ENCODE measurements at places on chromosomes 4 and X.

DNA sequence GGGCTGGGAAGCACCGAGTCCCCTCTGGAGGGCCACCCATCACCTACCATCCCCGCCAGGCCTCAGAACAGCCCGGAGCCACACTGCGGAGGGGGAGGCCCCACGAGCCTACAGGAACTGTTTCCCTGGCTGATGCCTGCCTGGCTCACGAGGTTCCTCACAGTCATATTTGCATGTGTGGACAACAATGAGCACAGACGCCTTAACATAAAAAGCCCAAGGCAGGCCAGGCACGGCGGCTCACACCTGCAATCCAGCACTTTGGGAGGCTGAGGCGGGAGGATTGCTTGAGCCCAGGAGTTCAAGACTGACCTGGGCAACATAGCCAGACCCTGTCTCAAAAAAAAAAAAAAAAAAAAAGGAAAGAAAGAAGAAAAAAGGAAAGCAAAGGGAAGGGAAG lies 125.9 kb downstream of the FAM53A start:
- no peak for DNase-seq

- DNase-seq = peak; percentile 49
These were observed 549 bp upstream of the XG start for GRCh38 chrX:2751291-2751690.

- DNase-seq = no peak
These were observed 689 bp upstream of the TMA16 start for GRCh38 chr4:163493643-163494359.

DNA sequence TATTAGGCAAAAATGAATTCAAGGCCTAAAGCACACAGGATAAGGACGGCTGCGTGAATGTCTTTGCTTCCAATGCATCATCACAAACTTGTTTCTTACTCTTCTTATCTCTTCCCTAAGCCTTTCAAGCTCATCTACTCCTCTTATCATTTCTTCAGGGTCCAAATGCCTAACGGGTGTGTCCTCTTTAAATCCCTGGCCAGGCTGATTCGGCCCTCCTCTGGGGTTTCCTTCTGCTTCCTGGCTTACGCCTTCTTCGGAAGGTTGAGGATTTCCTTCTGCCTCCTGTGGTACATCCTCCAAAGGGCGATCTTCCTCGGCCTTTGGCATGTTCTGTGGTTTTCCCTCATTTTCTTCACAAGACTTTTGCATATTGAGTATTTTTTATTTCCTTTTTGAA lies 1.3 kb downstream of the TCEAL8 start:
- DNase-seq = peak; percentile 14

GRCh38 chrX:34874763-34875162 lies 67.8 kb upstream of the FAM47B start:
- DNase-seq = no peak

DNA sequence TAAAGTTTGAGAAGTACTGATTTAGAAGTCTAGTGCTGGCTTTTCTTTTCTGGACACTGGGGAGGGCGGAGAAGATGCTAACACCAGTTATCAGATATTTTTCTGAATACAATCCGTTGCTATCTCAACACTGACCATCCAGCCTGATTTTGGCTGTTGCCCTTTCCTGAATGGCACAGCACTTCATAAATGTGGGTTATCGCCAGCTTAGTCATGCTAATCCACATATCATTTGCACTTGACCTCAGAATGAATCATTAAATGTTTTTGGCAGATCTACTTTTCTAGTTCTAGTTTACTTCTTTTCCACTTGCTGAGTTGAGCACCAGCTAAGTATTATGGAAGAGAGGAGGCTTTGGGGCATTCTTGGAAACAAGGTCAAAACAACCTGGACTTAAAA lies 60.8 kb upstream of the ESX1 start:
- peak; percentile 70 for DNase-seq

DNA sequence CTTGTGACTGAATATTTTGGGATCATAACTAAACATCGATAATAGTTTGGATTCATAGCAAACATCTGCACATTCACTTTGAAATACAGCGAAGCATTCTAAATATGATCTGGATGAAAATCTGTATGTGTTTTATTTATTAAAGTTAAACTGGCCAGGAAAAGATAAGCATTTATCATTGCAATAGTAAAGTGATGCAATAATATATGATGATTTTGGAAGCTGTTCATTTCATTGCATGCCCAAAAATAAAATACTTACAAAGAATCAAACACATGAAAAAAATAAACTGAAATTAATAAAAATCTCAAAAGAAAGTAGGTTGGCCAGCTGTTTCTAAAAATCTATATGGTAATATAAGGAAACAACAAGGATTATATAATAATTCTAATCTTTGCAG lies 1.9 kb downstream of the PRDM5 start:
- no peak for DNase-seq

DNA sequence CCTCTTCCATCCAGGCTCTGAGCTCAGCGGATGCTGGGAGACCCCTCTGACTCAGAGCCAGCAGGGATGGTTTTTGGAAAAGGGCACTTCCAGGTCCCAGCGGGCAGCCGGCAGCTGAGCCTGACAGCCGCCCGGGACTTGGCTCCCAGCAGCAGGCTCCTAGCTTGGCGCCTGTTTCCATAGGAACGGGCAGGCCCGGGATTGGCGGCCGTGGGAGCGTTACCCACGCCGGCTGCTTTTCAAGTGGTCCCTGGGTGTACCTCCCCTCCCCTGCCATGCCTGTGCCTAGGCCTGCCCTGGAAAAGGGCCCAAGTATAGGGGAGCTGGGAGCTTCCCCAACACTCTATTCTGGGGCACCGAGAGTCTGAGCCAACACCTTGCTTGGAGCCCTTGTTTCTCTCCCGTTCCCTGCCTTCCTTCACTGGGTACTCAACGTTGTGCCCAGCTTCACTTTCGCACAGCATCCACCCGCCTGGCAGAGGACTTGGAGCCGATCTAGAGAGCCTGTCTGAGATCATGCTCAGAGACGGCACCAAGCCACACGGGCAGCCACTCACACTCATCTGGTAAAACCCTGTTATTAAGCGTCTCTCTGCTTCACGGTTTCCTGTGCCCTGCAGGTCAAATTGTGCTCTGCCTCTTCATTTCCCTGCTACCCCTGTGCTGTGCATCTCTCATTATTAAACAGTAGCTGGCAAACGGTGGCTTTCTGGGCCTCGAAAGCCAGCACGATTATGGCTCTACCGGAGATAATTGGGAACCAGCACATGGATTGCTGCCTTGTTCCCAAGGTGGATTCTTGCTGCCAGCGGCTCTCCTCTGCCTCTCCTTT lies 521.5 kb downstream of the BCOR start:
- no peak for DNase-seq

- no peak for DNase-seq
These were observed 107.6 kb upstream of the C1QTNF7 start for GRCh38 chr4:15320121-15320678.

GRCh38 chrX:64265265-64265664 lies 34.9 kb upstream of the ASB12 start:
- no peak for DNase-seq

- DNase-seq = peak; percentile 35
These were observed 34.3 kb downstream of the ZNF330 start for GRCh38 chr4:141255016-141255415.

- no peak for DNase-seq
These were observed 37.2 kb upstream of the PPP2R2C start for GRCh38 chr4:6509587-6509986.

DNA sequence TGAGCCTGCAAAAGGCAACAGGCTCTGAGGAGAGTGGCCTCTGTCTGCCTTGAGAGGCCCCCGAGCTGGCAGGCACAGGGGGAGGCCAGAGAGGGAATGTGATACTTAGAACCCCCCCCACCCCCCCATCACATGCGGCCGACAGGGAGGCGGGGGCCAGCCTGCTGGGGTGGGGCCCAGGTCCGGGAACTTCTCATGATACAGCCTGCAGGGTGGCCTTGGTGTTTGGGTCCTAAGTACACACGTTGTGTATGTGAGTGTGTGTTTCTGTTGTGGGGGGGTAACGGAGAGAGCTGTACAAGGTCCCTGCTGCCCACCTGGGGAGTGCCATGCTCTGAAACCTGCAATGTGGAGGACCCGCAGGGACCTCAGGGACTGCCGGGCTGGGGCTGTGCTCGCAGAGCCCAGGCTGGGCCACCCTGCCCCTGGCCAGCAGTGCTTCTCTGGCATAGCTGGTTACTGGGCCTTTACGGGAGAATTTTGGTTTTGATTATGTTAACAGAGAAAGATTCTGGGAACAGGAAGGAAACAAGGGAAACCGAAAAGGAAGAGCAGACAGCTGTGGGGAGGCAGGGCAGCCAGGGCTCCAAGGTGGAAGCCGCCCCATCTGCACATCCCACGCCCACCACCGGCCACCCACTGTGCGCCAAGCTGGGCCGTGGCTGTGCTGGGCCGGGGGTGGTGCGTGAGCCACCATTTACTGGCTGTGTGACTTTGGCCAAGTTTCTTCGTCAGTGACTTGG lies 19.9 kb downstream of the SH3BP2 start:
- DNase-seq = peak; percentile 13

- no peak for DNase-seq
These were observed 45.0 kb upstream of the IL13RA1 start for GRCh38 chrX:118682258-118683014.

GRCh38 chrX:36528661-36529060 lies 479.5 kb upstream of the FAM47C start:
- no peak for DNase-seq

- DNase-seq = no peak
These were observed 47.8 kb upstream of the DUSP21 start for GRCh38 chrX:44795945-44796450.

GRCh38 chrX:19846995-19847790 lies 40.2 kb downstream of the SH3KBP1 start:
- peak; percentile 87 for DNase-seq

DNA sequence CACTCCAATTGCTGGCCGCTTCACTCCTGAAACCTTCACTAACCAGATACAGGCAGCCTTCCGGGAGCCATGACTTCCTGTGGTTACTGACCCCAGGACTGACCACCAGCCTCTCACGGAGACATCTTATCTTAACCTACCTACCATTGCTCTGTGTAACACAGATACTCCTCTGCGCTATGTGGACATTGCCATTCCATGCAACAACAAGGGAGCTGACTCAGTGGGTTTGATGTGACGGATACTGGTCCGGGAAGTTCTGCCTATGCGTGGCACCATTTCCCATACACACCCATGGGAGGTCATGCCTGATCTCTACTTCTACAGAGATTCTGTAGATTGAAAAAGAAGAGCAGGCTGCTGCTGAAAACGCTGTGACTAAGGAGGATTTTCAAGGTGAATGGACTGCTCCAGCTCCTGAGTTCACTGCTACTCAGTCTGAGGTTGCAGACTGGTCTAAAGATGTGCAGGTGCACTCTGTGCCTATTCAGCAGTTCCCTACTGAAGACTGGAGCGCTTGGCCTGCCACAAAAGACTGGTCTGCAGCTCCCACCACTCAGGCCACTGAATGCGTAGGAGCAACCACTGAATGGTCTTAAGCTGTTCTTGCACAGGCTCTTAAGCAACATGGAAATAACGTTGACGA lies 35.8 kb upstream of the PRDM8 start:
- DNase-seq = no peak

DNA sequence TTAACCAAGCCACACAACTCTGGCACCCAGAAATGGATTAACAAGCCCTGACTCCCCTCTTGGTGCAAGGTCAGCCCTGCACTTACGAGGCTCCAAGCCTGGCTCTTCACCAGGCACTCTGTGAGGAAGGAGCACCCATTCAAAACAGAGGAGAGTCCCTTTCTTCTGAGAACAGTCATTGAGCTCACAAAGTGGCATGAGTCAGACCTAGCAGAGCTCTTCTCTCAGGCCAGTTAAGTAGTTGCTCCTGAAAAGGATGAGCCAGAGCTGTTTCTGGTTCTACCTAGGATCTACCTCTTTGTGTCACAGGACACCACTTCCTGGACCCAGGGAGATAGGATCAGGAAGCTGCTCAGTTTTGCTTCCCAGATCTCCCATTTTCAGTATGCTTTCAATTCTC lies 48.2 kb downstream of the EVC2 start:
- peak; percentile 32 for DNase-seq
